ENCODE measurements at places on chromosomes 7 and 10. TPM values are rescaled to one million over a fixed set of nuclear protein-coding genes. Genes with fewer than 3 reads are reported as not detected.

DNA sequence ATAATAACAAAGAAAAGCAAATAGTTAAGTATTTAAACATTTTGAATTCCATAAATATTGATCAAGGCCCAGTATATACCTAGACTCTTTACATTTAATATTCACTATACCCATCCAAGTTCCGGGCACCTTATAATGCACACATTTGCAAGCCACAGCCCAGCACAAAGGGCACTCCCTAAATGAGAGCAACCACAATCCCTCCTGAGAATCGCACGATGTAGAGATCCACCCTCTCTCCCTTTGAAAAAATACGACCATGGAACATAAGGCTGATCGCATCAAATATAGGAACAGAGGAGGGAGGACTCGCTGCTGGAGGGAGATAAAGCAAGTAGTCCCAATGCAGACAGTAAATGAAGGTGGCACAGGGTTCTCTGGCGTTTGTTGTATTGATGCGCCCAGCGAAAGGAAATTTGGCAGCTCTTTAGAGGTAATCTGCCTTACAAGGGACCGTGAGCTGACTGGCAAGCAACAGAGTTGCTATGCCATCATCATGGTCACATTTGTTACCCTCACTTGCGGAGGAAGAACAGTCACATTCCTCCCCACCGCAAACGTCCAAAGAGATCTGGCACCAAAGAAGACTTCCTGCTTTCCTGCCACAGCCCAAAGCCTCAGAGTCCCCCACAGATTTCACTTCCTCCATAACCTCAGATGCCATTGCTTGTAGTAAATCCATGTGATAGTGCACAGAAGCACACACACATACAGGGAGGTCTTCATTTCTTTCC, 16.1 kb upstream of the TAS2R40 start:
- DNase-seq: no peak

Gene TMEM229A
- total RNA-seq: 0.76 TPM

Gene LIPN
- not detected for total RNA-seq

Gene ANKRD61
- total RNA-seq: not detected
